ENCODE measurements at places on chromosomes 13 and 19.

DNA sequence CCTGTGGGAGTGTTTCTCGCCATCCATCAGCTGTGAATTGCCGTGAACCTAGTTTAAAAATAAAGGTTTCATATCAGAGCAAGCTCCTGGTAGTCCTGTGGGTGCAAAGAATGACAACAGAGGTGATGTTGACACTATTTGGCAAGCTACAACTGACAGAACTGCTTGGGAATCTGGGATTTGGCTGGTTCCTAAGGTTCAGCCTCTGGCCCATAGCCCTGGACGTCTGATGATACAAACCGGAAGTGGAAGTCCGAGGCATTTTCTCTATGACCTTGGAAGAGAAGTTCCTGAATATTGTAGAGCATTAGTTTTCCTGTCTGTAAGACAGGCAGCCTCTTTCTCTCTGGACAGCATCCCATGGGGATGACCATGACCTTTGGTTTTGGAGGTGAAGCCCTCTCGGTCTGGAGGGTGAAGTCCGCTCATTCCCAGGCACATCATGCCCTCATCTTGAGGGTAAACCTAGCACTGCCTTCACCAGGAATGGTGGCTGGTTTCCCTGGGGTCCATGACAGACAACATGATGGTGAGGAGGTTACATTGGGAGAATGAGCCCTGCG lies 29.1 kb downstream of the GATAD2A start:
- DNase-seq, result peak; percentile 30

GRCh38 chr19:11554160-11554559 lies 4.9 kb downstream of the ELOF1 start:
- no peak for DNase-seq

DNA sequence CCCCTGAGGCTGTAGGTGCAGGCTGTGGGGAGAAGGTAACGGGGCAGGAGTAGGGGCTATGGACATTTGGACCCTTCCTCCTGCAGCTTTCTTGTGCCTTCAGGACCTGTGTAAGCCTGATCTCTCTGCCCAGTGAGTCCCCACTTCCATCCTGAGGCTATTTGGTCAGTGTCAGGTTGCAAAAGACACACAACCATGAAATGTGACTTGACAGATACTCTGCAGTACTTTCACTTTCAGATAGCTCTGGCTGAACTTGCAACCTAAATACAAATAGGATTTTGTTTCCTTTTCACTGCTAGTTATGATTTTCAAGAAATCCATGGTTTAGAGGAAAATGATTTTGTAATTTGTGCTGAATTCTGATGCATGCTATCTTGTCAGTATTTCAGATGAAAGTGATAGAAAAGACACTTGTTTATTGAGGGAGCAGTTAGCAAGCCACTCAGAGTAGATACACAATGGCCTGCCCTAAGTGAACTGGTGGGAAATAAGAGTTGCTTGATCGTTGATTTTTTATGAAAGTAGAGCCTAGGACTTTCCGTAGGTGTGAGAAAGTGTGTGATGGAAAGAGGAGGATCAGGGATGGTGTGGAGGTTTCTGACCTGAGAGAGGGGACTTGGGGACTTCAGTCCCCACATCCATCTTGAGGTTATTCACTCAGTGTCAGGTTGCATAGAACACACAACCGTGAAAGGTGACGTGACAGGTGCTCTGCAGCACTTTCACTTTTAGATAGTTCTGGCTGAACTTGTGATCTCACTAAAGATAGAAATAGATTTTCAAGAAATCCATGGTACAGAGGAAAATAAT lies 18.1 kb upstream of the EID2 start:
- DNase-seq, result no peak

DNA sequence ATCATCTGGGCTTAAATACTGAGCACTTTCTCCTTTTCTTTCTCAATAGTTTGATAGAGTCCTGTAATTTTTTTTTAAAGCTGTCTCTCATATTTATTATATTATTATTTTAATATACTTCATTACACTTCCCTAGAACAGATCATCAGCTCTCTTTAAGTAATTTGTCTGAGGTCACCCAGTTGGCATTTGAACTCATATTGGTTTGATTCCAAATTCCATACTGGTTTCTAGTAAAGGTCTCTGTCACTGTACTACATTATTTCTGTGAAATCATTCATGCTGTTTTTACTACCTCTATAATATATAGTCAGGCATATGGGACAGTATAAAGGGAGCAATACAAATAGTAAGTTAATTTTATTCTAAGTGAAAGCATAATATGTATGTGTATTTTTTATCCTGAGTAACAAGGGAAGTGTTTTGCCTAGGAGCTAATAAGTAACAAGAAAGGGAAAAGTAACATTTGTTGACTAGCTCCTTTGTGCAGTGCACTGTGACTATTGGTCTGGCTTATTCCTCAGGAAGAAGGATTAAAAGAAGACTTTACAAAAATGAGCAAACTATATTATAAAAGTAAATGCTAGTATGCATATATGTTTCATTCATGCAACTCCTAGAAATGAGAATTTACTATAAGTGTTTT lies 14.3 kb downstream of the LPAR6 start:
- DNase-seq, result peak; percentile 7

DNA sequence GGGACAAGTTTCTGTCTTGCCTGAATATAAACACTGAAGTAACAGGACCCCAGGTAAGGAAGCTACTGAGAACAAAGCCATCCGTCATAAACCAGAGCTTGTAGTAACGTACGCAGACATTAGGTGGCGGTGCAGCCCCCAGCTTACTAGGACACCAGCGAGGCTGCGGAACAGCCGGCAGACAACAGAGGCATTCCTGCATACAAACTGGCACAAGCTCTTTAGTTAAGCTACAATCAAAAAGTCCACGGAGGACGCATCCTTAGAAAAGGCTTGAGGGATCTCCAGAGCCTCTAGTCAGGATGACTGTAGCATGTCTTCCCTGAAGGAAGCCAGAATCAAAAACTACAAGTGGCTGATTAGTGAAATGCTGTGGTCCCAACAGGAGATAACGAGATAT lies 26.2 kb downstream of the ZNF160 start:
- DNase-seq, result peak; percentile 81

- DNase-seq, result no peak
These were observed 2.4 kb upstream of the ZNF616 start for GRCh38 chr19:52142001-52142595.

GRCh38 chr19:44689290-44690130 lies 9.4 kb upstream of the CEACAM16 start:
- DNase-seq, result peak; percentile 61

DNA sequence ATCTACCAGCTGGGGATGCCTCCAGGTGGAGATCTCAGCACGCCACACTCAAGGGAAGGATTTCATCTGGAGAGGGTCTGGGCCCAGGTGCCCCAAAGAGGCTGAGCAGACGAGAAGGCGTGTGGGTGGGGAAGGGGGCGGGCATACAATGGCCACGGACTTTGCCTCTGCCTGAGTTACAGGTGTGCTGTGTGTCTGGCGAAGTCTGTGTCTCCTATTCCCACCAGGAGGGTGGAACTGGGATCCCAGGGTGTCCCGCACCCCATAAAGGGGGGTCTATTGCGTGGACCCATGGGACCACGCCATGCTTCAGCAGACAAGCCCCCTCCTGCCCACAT lies 3.6 kb downstream of the TLE2 start:
- no peak for DNase-seq

All from dermis microvascular lymphatic vessel endothelial cell (primary cell).